ENCODE measurements at places on chromosomes 3 and 15.

DNA sequence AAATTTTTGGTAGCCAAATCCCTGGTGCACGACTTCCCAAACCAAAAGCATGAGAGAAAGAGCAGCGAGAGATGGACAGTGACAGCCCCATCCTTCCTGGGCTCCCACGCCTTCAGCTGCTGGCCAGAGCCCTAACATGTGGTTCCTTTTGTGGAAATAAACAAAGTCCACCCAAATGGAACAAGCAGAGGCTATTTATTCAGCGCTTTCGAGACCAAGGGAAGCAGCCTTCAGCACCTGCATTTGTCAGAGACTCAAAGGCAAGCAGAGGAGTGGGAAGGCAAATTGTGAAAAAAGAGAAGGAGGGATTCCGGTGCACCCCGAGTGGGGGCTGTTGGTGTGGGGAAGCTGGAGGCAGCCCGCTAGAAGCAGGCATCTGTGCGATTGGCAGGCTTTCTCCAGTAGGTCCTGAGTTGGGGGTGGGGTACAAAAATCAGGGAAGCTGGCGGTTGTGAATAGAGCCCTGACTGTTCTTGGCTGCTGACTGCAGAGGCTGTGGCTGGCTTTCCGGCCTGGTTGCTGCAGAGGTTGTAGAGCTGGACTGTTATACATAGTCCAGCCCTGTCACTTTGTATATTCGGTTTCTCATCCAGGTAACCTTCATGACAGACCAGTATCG is 427.2 kb downstream of the OCA2 start:
- DNase-seq: no peak

- DNase-seq: peak; percentile 43
Measured at GRCh38 chr3:5006755-5007202, 27.5 kb downstream of the BHLHE40 start.

DNA sequence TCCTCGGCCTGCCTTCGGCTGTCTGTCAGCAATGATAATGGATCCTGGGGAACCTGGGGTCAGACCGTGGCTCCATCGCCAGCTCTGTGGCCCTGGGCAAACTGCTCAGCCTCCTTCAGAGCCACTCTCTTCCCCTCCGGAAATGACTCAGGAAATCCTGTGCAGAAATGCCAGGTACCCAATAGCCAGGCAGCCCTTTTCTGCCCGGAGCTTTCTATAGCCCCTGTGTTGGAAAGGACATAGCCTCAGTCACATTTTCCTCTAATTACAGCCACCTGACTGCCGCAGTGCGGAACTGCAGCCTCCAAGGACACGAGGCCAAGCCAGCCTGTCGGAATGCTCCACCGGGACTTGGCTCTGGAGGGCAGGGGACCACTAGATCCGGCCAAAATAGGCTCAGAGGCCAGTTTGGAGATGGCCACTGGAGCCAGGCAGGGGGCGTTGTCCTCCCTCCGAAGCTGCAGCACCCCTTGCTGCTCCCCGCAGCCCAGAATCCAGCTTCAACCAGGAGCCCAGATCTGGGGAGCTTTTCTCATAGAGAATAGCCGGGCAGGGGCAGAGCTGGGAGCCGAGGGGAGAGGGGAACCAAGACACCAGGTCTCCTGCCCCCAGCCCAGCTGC is 11.6 kb upstream of the ZXDC start:
- DNase-seq: no peak

- no peak for DNase-seq
Measured at GRCh38 chr3:184284696-184285095, 8.9 kb downstream of the ECE2 start.

- DNase-seq: no peak
Measured at GRCh38 chr15:46061002-46061401, 426.2 kb downstream of the SQOR start.

GRCh38 chr3:134350861-134351311 is 23.4 kb downstream of the AMOTL2 start:
- DNase-seq: no peak

- DNase-seq: no peak
Measured at GRCh38 chr3:5560199-5560598, 372.7 kb downstream of the EDEM1 start.

GRCh38 chr3:15882577-15882976 is 84.8 kb upstream of the ANKRD28 start:
- no peak for DNase-seq

- DNase-seq: no peak
Measured at GRCh38 chr3:72157748-72158638, 373.0 kb upstream of the PROK2 start.

GRCh38 chr3:150357923-150358607 is 50.0 kb upstream of the TSC22D2 start:
- DNase-seq: no peak

GRCh38 chr15:99493461-99493860 is 72.3 kb upstream of the MEF2A start:
- no peak for DNase-seq

- no peak for DNase-seq
Measured at GRCh38 chr3:19641408-19641807, 292.6 kb downstream of the EFHB start.

GRCh38 chr3:139830817-139831216 is 104.2 kb upstream of the CLSTN2 start:
- no peak for DNase-seq

DNA sequence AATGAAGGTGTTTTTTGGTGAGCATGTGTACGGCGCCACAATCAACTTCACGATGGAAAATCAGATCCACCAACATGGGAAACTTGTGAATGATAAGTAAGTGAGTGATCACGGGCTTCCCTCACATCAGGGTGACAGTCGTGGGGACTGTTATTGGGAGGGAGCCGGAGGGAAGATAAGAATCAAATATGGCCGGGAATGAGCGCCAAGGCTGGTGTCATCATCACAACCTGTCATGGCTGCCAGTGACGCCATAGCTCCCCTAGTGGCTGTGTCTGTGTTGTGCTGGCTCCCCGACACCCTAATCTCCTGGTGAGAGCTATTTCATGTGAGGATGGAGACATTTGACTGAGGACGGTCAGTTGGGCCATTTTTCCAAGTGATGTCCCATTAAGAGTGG is 168.5 kb downstream of the SV2B start:
- no peak for DNase-seq

- peak; percentile 7 for DNase-seq
Measured at GRCh38 chr3:177057768-177058167, 139.5 kb downstream of the TBL1XR1 start.

DNA sequence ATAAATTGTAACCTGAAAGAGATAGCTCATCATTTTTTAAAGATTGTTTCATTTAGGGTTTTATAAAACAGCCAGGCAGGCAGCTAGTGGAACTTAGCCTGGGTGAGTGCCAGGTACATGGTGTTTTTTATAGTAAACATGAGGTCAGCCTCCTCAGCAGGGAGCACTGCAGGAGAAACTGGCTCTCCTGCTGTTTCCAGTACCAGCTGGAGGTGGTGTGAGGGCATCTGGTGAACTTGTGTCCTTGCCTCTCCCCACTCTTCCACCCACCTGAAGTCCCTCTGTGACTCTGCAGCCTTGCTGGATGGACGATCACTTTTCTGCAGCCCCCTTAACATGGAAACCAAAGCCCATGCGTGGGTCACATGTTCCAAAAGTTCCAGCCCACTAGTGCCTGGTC is 128.4 kb downstream of the FAM174B start:
- no peak for DNase-seq

GRCh38 chr15:36936613-36937012 is 163.7 kb downstream of the MEIS2 start:
- no peak for DNase-seq
